ENCODE measurements at places on chromosomes 3 and 15. TPM values are rescaled to one million over a fixed set of nuclear protein-coding genes. Genes with fewer than 3 reads are reported as not detected.
A peak's percentile ranks its signal among the peaks of the same experiment; 100 is the strongest.

The IMPG2 gene
- 0.14 TPM for total RNA-seq

The GCNT3 gene
- not detected for total RNA-seq

DNA sequence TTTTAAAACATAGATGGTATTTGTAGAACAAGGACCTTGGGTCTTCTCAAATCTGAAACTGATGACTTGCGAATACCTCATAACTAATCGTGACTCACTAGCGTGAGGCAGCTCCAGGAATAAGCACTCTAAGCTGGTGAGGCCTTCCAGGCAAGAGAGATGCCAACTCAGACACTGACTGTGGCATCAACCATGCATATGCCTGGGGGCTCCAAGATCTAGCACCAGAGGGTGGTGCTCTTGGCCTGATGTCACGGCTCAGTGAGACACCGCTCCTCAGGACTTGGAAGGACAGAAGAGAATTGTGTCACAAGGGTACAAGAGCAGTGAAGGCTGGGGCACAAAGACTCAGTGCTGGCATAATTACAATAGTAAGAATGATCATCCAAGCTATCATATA, 125.0 kb upstream of the TRIM42 start:
- H3K27me3 ChIP-seq = no peaks in the 10 kb centered on the region
- no peak overlapping the region for H3K27ac ChIP-seq

- H3K4me3 ChIP-seq = no peak overlapping the region
- peaks cover 10% of the 10 kb centered on the region for H3K27me3 ChIP-seq
- no peak for DNase-seq
Measured at GRCh38 chr3:190443257-190443656, 6.4 kb downstream of the TMEM207 start.

DNA sequence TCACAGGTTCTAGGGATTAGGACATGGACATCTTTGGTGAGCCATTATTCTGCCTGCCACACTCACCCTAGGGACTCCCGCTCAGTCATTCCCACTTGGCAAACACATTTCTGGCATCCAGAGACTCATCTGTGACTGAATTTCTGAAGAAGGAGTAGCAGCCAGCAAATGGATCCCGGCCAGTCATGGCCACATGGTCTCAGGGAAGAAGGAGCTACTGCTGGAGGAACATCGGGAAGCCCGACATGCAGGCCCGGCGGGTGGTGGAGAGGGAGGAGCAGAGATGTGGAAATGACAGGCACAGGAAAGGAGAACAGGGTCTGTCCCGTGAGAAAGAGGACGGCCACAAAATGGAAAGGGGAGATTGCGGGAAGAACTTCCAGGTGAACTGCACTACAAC, 65.4 kb downstream of the SEMA5B start:
- no peak overlapping the region for H3K4me3 ChIP-seq
- no peaks in the 10 kb centered on the region for H3K4me1 ChIP-seq

The CELF6 gene
- total RNA-seq = 0.20 TPM

DNA sequence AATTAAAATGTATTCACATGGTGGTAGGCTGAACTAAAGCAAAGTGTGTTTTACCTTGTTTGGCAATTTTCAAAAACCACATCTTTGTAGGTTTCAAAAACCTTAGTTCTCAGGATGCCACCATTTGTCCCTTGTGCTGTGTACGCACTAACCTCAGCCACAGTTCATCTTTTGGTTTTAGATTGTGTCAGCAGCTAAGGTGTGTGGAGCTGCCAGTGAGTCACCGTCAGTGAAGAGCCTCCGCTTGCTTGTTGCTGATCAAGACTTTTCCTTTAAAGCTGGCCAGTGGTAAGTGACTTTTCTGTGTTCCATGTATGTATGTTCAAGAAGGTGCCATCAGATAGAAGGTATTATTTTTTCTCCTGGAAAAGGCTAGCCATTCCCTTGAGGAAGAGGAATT, 21.1 kb downstream of the OXNAD1 start:
- peak overlapping the region; percentile 93 for H3K4me3 ChIP-seq
- H3K27me3 ChIP-seq = no peaks in the 10 kb centered on the region
- peaks cover 62% of the 10 kb centered on the region for H3K4me1 ChIP-seq
- DNase-seq = peak; percentile 83
- H3K36me3 ChIP-seq = peaks cover 80% of the 10 kb centered on the region

The KNG1 gene
- total RNA-seq = not detected

DNA sequence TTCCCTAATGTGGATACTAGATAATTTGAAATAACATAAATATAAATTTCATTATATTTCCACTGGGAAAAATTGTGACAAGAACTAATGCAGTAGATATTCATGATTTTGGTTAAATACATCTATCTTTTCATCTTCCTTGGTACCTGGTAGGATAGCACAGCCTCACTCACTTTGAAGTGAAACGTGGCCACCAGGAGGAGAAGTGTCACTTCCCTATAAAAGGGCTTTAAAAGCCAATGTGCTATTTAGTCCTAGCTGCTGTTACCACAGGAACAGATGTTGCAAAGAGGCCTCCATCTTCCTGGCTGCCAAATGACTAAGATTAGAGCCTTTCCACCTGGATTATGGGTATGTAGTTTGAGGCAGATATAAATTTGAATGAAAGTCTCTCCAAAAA, 140.0 kb downstream of the PLOD2 start:
- H3K4me3 ChIP-seq = no peak overlapping the region
- H3K36me3 ChIP-seq = no peaks in the 10 kb centered on the region
- H3K27ac ChIP-seq = no peak overlapping the region
- H3K4me1 ChIP-seq = no peaks in the 10 kb centered on the region
- DNase-seq = no peak

The ZBED2 gene
- 235 TPM for total RNA-seq

The ZPLD1 gene
- not detected for total RNA-seq

GRCh38 chr3:71447803-71448202, 135.7 kb downstream of the FOXP1 start:
- DNase-seq = no peak
- no peaks in the 10 kb centered on the region for H3K27me3 ChIP-seq
- H3K36me3 ChIP-seq = peaks cover 29% of the 10 kb centered on the region
- peak overlapping the region; percentile 93 for H3K27ac ChIP-seq
- peaks cover 92% of the 10 kb centered on the region for H3K4me1 ChIP-seq

The IL17RB gene
- not detected for total RNA-seq

The ALS2CL gene
- 2.0 TPM for total RNA-seq

- peak overlapping the region; percentile 14 for H3K27ac ChIP-seq
- H3K4me1 ChIP-seq = peaks cover 11% of the 10 kb centered on the region
- no peaks in the 10 kb centered on the region for H3K27me3 ChIP-seq
- H3K36me3 ChIP-seq = peaks cover 47% of the 10 kb centered on the region
Measured at GRCh38 chr15:50641318-50641717, 45.3 kb downstream of the TRPM7 start.

The ILDR1 gene
- not detected for total RNA-seq

The GASK1A gene
- total RNA-seq = not detected

- DNase-seq = no peak
- peaks cover 6% of the 10 kb centered on the region for H3K27me3 ChIP-seq
- no peaks in the 10 kb centered on the region for H3K4me1 ChIP-seq
- H3K27ac ChIP-seq = no peak overlapping the region
- no peaks in the 10 kb centered on the region for H3K36me3 ChIP-seq
Measured at GRCh38 chr15:34773013-34773412, 18.2 kb upstream of the GJD2 start.

- no peak overlapping the region for H3K4me3 ChIP-seq
- no peaks in the 10 kb centered on the region for H3K36me3 ChIP-seq
- H3K27ac ChIP-seq = no peak overlapping the region
Measured at GRCh38 chr3:39025222-39025970, 26.3 kb downstream of the SCN11A start.

The POPDC2 gene
- 2.1 TPM for total RNA-seq

DNA sequence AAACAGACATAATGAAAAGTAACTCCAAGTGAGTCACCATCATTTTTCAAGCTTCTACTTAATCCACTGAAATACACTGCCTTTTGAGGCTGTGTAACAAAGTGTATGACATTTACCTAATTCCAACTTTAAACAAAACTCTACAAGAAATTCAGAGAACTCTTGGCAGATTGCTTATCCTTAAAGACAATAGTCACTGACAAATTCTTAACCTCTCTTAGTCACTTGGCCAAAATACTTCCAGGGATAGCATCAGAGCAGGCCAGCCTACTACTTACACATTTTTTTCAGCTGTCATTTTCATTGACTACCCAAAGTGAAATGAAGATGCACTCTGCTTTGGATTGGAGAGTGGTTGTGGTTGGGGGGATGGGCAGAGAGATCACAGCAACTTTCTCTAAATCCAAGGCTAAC, 3.6 kb downstream of the WWTR1 start:
- H3K27me3 ChIP-seq = peaks cover 45% of the 10 kb centered on the region
- H3K27ac ChIP-seq = peak overlapping the region; percentile 36
- H3K4me1 ChIP-seq = peaks cover 10% of the 10 kb centered on the region
- no peaks in the 10 kb centered on the region for H3K36me3 ChIP-seq
- DNase-seq = no peak

The CAMK1 gene
- 45.7 TPM for total RNA-seq

The CCNL1 gene
- total RNA-seq = 191 TPM

The BCL2A1 gene
- 47.1 TPM for total RNA-seq

The TMC3 gene
- not detected for total RNA-seq
